NCI-H1105 (cell line): ENCODE measurements at places on chromosomes 13 and 19.

GRCh38 chr13:111859354-111860230 is 207.4 kb upstream of the SOX1 start:
- no peak for DNase-seq

- no peak for DNase-seq
These were observed 151.6 kb downstream of the TEX29 start for GRCh38 chr13:111472083-111472482.

GRCh38 chr19:11506101-11506555 is 489 bp upstream of the ZNF653 start:
- no peak for DNase-seq

DNA sequence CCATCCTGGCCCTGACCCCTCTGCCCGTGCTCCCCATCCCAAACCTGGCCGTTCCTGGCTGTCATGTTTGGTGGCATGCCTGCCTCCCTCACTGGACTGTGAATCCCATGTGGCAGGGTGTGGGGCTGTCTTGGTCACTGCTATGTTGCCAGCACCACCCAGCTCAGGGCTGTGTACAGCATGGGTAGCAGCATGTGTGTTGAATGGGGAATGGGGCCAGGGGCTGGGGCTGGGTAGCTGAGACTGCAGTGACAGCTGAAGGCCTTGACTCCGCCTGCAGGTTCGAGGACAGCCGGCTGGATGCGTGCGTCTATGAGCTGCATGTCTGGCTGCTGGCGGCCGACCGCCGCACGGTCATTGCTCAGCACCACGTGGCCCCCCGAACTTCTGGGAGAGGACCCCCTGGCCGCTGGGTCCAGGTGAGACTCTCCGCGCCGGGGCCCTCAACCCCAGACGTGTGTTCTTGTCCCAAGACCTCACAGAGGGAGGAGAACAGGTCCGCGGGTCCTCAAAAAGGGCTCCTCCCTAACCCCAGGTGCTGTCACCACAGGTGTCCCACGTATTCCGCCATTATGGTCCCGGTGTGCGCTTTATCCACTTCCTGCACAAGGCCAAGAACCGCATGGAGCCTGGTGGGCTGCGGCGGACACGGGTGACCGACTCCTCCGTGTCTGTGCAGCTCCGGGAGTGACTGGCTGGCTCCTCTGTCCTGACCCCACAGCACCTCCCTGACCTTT is 3.5 kb downstream of the NCCRP1 start:
- DNase-seq = no peak

GRCh38 chr19:41638641-41639081 is 11.8 kb upstream of the CEACAM4 start:
- no peak for DNase-seq

DNA sequence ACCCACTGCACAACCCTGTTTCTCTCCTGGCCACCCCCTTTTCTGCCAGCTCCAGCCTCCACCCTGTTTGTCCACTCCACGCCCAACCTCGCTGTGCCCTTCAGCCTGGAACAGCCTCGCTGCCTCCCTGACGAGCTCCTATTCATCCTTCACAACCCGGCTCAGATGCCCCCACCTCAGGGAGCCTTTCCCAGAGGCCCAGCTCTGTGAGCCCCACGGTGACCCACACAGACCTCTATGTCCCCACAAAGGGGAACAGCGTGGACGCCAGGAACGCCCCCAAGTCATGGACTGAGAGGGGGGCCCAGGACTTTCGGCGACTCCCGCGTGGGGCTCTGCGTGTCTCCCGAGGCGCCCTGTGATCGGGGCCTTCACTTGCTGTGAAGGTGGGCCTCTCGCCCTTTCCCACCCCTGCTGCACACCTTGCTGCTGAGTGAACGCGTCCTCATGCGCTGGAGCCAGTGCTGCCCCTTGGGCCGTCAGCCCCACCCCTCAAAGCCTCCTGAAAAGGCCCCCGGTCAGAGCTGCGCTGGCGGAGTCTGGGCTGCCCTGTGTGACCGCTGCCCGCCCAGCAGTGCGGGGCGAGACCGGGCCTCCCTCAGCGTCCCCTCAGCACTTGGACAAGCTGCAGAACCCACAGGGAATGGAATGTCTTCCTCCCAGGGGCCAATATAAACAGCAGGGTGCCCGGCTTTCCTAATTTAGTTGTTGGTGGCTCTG is 40.0 kb downstream of the ADPRHL1 start:
- DNase-seq = no peak

DNA sequence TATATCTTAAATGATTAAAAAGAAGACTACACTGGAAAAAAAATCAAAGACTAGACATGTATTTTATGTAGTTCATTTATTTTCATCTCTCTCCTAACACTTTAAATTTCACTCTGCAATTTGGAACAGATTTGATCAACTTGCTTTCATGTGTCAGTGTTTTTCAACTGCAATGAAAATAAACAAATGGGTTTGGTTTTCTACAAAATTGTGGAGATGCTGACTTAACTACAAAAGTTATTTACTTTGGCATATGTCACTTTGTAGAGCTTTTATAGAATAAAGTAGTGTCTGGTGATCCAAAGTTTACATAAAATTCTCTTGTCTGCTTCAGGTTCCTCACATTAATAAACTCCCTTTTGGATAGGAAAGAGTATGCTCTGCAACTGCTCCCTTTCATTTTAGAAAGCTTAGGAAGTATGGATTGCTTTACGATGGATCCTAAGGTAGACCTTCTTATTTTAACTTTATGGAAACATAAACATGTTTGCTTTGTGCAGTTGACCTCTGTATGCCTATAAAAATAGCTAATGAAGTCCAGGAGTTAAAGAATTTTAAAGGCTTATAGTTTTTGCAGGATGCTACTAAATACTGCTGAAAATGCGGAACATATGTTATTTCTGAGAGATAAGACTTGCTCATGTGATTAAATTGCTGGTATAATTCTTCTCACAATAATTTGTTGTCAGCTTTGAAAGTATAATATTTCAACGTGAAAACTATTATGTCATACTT is 815.9 kb downstream of the PCDH9 start:
- DNase-seq = no peak

- no peak for DNase-seq
These were observed 2.4 kb upstream of the NKPD1 start for GRCh38 chr19:45163156-45163555.

DNA sequence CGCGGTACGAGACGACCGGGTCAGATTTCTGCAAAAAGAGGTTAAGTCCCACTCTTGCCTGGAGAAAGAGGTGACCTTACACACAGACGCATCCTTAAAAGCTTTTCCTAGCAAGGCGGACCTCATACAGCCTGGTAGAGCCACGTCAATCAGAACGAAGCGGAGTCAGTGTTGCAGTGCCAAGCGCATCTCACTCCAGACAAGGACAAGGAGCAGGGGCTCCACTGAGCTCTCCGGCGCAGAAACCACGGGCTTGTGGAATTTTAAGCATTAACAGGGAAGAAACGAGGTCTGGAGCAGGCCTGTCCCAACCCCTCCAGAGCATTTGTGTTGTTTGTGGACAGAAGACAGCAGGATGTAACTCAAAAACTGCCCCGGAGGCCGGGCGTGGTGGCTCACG is 7.1 kb downstream of the EEF2 start:
- no peak for DNase-seq

DNA sequence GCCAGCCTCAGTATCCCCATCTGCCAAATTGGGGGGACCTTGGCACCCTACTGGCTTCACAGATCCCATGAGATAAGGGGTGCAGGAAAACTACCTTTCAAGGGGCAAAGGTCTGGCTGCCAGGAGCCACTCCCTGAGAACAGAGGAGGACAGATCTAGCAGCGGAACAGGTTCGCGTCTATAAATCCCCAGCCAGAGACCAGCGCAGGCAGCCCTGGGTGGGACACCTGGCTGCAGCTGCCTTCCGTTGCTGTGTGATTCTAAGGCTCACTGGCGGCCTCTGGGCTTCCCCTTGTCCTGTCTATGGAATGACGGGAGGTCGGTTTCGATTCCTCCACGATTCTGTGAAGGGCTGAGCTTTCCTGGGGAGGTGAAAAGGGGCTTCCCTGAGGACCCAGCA is 7.3 kb downstream of the RELB start:
- DNase-seq = no peak

DNA sequence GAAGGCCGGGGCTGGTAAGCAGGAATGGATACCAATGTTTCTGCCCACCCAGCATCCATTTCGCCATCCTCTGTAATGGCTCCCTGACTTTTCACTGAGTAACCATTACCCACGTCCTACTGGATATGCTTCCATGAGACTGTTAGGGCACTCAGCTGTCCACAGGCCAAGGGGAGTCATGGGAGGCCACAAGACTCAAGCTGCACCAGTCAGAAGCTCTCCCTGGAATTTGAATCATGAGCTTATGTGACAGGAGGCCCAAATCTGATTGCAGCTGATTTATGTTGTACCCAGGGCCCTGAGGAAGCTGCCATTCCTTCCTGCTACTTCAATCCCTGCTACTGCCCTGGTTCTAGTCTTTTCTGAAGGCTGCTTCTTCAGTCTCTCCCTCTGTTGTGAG is 28.3 kb downstream of the DEDD2 start:
- DNase-seq = no peak

- no peak for DNase-seq
These were observed 14.2 kb downstream of the ZNF699 start for GRCh38 chr19:9295411-9295849.

DNA sequence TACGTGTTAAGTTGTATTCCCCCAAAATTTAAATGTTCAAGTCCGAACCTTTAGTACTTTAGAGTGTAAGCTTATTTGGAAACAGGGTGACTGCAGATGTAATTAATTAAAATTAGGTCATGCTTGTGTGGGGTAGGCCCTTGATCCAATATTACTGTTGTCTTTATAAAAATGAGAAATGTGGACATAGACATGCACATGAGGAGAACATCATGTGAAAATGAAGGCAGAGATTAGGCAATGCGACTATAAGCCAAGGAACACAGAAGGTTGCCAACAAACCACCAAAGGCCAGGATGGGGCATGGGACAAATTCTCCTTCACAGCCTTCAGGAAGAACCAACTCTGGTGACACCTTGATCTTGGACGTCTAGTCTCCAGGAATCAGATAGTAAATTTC is 1698.4 kb upstream of the SLC10A2 start:
- no peak for DNase-seq

DNA sequence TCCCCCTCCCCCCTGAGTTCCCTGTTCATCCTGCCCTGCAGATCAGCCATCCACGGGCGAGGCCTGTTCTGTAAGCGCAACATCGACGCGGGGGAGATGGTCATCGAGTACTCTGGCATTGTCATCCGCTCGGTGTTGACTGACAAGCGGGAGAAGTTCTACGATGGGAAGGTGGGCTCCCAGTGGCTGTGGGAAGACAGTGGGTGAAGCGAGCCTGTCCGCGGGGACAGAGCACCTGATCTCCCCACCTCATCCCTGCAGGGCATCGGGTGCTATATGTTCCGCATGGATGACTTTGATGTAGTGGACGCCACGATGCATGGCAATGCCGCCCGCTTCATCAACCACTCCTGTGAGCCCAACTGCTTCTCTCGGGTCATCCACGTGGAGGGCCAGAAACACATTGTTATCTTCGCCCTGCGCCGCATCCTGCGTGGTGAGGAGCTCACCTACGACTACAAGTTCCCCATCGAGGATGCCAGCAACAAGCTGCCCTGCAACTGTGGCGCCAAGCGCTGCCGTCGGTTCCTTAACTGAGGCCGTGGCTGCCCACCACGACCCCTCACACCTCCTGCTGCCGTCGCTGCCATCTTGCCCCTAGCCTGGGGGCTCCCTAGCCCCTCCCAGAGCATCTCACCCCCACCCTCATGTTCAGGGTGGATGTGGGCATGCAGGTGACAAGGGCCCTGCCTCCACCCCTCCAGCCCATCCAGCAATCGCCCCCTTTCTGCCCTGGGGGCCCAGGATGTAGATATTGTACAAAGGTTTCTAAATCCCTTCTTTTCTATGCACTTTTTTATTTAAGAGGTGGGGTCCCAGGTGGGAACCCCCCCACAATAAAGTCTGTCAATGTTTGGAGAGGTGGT is 4.0 kb downstream of the IGFLR1 start:
- DNase-seq = no peak

- no peak for DNase-seq
These were observed 36.7 kb downstream of the PIN1 start for GRCh38 chr19:9871626-9872338.

DNA sequence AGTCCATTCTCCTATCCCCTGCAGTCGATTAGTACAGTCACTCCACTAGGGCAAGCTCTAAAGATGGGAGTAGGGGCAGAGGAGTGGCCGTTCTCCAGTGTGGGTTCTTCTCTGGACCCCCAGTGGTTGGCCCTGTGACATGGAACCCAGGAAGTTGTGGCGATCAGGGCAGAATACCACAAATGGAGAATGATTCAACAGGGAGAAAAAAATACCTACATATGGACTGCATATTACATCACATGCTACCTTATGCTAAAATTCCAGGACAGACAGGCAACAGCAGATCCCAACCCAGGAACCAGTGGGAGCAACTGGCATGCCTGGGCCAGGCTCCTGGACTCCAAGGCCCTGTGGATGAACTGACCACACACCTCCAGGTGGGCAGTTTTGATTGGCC is 20.4 kb downstream of the POU2F2 start:
- no peak for DNase-seq

DNA sequence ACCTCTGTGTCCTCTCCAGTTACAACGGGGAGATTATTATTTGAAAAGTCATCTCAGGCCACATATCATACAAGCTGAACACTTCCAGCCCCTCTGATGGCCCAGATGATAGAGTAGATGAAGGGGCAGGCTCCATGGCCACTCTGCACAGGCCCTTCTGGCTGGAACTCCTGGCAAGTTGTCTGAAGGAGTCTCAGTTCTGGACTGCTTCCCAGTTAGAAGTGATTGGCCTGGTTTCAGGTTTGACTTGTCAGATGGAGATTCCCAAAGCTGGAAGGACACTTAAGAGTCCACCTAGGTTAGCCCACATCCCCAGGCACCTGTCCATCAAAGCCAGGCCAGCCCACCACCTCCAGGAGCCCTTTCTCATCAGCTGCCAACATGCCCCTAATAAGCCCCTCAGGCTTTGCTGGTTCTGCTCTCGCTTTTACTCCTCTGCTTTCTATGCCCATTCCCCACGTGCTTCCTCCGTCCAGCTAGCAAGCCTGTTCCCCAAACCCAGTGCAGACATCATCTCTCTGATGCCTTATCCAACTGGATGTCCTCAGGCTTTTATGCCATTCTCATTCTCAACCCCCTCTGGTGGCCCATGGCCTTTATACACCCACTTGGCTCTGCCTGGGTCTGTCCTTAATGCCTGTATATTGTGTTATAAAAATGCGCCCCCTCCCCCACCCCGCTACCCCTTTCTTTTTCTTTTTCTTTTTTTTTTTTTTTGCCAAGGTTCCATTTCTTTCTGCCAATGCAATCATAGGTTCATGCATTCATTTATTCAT is 56.5 kb downstream of the HSPH1 start:
- no peak for DNase-seq

DNA sequence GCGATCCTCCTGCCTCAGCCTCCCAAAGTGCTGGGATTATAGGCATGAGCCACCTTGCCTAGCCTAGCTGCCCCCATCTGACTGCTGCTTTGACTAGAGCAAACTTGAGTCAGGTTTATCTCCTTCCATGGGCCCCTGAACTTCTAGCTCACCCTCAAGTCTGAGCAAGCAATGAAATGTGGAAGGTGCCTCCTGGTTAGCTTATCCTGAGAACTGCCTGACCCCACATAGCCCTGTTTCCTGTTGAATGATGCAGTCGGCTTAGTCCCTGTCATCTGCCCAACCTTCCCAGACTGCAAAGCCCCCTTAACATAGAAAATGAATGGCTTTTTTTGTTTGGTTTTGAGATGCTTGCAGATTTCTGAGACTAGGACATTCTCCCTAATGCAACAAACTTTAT is 8.9 kb upstream of the TMEM160 start:
- no peak for DNase-seq

GRCh38 chr19:642767-643727 is 3.4 kb downstream of the FGF22 start:
- DNase-seq = no peak

GRCh38 chr13:109148243-109148642 is 518.8 kb downstream of the MYO16 start:
- no peak for DNase-seq

GRCh38 chr13:48542581-48543341 is 9.9 kb upstream of the RCBTB2 start:
- DNase-seq = peak; percentile 36
